ENCODE measurements at places on chromosomes 13 and 19. TPM values are rescaled to one million over a fixed set of nuclear protein-coding genes. Genes with fewer than 3 reads are reported as not detected.

The SGCG gene
- total RNA-seq = not detected

The KLK14 gene
- not detected for total RNA-seq

The SYT3 gene
- 0.13 TPM for total RNA-seq

The STARD13 gene
- total RNA-seq = 23.3 TPM

The KRTDAP gene
- not detected for total RNA-seq

The PTH2 gene
- not detected for total RNA-seq

The CLDND2 gene
- total RNA-seq = not detected

The KIR2DL3 gene
- total RNA-seq = not detected

The CD70 gene
- not detected for total RNA-seq

Measured in aortic smooth muscle cell (primary cell).